ENCODE measurements at places on chromosomes 3 and 15. TPM values are rescaled to one million over a fixed set of nuclear protein-coding genes. Genes with fewer than 3 reads are reported as not detected.

DNA sequence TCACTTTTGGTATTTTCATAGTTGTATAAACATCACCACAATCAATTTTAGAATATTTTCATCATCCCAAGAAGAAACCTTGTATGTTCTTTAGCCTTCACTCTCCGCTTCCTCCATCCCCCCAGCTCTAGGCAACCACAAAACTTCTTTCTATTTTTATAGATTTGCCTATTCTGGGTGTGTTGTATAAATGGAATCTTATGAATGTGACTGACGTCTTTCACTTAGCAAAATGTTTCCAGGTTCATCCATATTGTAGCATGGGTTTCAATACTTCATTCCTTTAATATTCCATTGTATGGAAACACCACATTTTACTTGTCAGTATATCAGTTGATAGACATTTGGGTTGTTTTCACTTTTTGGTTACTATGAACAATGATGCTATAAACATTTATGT lies 335.8 kb upstream of the GOLIM4 start:
- no peak for DNase-seq

GRCh38 chr3:130979117-130979516 lies 47.5 kb downstream of the ASTE1 start:
- no peak for DNase-seq

GRCh38 chr3:46303240-46303639 lies 50.7 kb upstream of the CCR2 start:
- no peak for DNase-seq

The GRAMD2A gene
- total RNA-seq, result 0.20 TPM

DNA sequence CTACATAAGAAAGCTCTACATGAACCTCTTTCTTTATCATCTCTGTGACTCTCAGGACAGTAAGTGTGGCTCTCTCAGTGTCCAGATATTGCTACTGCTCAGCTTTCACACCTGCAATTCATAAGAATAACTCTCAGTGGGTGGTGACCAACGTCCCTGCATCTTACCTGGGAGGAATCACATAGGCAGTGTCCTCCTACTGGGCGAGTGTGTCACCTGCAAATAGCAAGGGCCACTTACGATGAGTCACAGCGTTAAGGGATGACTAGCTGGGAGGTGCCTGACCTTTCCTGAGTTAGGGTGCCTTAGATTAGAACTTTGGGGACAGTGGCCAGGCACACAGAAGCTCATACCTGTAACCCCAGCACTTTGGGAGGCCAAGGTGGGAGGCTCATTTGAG lies 90.8 kb upstream of the C3orf80 start:
- DNase-seq, result no peak

DNA sequence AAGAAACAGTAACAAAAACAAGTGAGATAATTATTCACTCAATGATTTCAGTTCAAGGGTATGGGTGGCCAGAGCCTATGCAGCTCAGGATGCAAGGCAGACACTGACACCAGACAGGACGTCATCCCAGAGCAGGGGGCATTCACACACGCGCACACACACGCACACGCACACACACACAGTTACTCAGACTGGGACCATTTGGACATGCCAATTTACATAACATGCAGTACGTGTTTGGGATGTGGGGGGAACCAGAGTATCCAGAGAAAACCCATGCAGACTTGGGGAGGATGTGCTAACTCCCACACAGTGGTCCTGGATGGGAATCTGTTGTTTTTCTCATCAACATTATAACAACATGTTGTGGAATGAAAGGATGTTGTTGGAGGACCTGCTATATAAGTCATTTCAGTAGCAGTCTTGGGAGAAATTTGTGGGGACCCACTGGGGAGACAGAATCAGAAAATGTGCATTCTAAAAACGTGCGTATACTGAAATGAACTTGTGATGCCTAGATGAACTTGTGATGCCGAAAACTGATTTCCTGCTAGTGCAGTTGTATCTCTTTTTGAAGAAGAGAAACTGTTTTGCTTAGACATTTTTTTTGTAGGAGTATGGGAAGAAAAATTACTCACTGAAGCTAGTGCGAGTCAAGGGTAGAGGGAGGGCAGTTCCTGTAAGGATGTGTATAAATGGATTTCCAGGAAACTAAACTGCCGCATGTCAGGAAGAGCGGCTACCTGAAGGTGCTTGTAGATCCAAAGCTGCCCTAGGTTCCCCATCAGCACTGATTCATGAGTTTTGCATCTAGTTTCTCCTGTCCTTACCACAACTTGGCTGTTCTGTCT lies 25.2 kb downstream of the CD200 start:
- DNase-seq, result no peak

DNA sequence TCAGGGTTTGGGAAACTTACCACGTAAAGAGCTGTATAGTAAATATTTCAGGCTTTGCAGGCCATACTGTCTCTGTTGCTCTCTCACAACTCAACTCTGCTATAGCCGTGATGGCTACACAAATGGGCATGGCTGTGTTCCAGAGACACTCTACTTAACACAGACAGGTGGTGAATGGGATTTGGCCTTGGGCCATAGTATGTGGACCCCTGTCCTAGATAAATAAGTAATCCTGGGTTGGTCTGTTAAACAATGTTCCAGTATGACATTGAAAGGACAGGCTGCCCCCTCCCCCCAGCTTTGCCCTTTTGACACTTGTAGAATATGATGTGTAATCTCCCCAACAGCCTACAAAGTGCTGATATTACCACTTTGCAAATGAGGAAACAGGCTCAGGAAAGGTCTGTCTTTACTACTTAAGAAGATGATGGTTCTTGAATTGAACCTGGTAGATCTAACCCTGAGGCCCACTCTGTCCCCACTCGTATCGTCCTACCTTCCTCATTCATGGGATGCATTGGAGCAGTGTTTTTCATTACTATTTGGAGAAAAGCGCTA lies 38.4 kb downstream of the SLCO3A1 start:
- no peak for DNase-seq

DNA sequence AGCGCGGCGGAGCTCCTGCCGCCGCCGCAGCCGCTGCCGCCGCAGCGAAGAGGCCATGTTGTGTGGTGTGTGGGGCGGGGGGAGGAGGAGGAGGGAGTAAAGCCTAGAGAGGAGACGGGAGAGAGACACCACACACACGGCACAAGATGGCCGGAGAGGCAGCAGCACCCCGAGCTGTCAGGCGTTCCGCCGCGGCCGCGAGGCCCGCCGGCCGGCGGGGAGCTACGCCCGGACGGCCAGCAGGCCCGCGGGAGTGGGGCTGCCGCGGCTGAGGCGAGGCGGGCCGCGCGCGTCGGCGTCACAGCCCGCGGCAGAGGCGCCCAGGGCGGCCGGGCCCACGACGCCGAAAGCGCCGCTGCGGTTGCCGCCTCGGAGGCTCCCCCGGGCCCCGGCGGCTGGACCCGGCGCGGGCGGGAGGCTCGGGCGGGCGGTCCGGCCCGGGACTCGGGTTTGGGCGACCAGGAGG lies 17.4 kb upstream of the CHD2 start:
- no peak for DNase-seq

The ILDR1 gene
- total RNA-seq, result not detected

- DNase-seq, result peak; percentile 10
Observed at GRCh38 chr3:33146791-33147445, 33.1 kb downstream of the CRTAP start.

DNA sequence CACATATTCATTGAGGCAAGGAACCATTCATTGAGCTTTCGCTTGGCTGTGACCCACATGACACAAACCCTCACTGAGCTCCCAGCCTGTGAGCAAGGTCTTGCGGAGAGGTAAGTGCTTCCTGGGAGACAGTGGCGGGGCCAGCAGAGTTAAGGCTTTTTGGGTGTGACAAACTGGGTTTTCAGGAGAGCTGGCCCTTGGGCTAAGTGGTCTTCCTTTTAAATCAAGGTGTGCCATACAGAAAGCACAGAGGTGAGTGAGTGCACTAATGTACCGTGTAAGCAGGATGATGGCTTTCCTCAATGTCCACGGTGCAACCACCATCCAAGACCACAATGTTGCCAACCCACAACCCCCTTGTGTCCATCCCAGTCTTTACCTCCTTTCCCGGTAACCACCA lies 28.6 kb downstream of the POMGNT2 start:
- no peak for DNase-seq

- no peak for DNase-seq
Observed at GRCh38 chr3:127988770-127989557, 63.3 kb upstream of the SEC61A1 start.

The SKIC8 gene
- 55.5 TPM for total RNA-seq

The ETV5 gene
- 92.9 TPM for total RNA-seq

GRCh38 chr3:37531066-37531720 lies 330.5 kb upstream of the CTDSPL start:
- no peak for DNase-seq

The TM4SF18 gene
- total RNA-seq, result 0.37 TPM

The CPEB1 gene
- total RNA-seq, result not detected

- DNase-seq, result no peak
Observed at GRCh38 chr3:135018149-135018923, 223.3 kb downstream of the EPHB1 start.

The BFSP2 gene
- total RNA-seq, result not detected

- DNase-seq, result no peak
Observed at GRCh38 chr3:106699122-106699521, 678.1 kb upstream of the CCDC54 start.

- DNase-seq, result no peak
Observed at GRCh38 chr15:67917636-67918035, 77.8 kb upstream of the RNU6-1 start.

- no peak for DNase-seq
Observed at GRCh38 chr3:11735638-11736037, 91.9 kb upstream of the VGLL4 start.

DNA sequence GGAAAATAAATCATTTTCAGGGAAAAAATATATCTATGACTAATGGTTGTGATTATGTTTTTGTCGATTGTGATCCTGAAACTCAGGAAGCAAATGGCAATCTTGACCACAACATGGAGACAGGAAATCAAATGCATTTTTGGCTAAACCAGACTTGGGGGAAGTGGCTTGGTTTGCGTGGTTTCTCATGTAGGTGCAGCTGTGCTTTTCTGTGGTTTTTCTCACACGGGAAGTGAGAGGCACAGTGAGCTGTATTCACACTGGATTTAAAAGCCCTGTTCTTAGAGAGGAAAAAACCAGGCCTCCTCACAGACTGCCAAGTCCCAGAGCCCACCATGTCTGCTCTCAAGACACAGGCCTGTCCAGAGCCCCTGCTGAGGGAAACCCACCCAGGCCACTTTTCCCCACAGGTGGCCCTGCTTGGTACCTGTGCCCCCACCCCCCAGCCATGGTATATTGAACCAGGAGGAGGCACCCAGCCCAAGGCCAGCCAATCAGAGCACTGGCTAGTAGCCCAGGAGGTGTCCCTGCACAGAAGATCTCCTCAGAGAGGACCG lies 46.1 kb downstream of the BTD start:
- DNase-seq, result peak; percentile 22

- no peak for DNase-seq
Observed at GRCh38 chr15:53360881-53361280, 398.6 kb downstream of the WDR72 start.

The CFAP100 gene
- not detected for total RNA-seq

The NOX5 gene
- not detected for total RNA-seq

GRCh38 chr15:66778314-66778665 lies 76.3 kb downstream of the SMAD6 start:
- DNase-seq, result no peak

DNA sequence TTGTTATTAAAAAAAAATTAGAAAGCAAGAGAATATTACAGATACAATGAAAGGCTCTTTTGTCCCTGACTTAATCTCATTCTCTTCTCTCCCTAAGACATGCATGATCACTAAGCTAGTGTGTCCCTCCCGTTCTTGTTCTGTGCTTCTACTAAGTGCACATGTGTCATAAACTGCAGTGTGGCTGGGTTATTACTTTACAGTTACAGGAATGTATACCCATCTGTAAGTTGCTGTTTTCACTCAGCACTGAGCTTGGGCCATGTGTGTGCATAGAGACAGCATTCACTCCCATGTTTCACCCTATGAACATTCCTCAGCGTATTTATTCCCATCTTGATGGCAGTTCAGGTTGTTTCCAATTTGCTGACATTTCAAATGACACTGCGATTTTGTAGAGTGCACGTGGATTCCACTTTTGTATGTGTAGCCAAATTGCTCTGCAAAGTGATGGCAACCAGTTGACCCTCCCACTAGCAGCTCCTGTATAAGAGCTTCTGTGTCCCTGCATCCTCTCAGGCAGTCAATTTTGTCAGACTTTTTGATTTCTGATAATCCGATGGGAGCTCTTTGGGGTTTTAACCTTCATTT lies 145.8 kb upstream of the UBE2E1 start:
- no peak for DNase-seq

GRCh38 chr3:53038679-53039375 lies 7.0 kb downstream of the SFMBT1 start:
- DNase-seq, result no peak

DNA sequence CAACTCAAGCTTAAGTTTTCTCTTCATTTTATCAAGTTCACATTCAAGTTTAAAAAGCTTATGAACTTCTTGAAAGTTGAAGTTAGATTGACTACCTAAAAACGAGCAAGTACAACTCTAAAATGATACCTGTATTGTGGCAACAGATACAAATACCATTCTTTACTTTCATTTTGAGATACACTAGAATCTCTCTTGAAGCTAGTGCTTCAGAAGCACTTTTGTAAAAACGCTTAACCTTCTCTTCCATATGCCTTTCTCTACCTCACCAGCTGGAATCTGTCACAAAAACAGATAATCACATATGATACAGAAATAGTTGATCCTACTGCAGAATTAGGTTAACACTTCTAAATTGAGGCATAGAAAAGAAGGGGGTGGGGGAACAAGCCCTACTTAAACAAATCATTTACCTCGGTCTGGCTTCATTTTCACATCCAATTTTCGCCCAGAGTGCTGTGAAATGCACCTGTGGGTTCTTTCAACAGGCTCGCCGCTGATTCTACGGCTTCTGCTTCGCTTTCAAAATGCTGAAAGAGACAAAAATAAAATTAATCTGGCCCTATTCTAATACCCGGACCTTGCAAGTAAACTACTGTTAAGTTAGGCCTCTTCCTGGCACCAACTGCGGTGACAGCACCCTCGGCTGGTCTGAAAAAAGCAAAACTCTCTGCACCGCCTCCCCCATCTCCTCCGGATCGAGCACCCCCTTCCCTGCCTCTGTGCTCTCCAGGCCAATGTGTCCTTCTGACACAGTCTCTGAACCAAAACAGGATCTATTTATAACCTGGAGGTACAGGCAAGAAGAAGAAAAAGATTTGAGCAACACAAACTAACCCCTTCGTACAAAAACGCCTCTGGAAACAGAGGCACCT lies 1.4 kb downstream of the ATOSA start:
- peak; percentile 58 for DNase-seq

The C3orf85 gene
- total RNA-seq, result not detected

GRCh38 chr3:37140899-37141541 lies 33.4 kb downstream of the LRRFIP2 start:
- peak; percentile 70 for DNase-seq

DNA sequence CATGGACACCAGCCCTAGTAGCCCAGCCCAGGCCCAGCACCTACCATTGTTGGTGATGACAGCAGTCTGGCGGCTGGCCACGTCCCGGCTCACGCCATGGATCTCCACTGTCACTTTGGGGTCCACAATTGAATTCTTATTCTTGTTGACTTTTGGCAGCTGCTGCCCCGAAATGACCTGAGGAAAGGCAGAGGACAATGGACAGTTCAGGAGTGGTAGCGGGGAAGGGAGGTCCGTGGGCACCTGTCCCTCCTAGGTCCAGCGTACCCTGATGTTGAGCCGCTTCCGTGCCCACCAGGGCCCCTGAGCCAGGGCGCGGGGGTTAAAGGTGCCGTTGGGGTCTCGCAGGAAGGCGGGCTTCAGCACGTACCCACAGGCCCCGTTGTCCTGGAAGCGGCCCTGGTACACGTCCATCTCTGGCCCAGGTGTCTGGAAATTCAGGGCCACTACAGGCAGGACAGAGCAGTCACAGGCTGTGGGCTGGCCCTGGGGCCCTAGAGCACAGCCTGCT lies 17.7 kb downstream of the VILL start:
- no peak for DNase-seq

GRCh38 chr3:70186221-70186620 lies 126.2 kb downstream of the MDFIC2 start:
- DNase-seq, result no peak
